ENCODE measurements at places on chromosomes 11 and 22.

DNA sequence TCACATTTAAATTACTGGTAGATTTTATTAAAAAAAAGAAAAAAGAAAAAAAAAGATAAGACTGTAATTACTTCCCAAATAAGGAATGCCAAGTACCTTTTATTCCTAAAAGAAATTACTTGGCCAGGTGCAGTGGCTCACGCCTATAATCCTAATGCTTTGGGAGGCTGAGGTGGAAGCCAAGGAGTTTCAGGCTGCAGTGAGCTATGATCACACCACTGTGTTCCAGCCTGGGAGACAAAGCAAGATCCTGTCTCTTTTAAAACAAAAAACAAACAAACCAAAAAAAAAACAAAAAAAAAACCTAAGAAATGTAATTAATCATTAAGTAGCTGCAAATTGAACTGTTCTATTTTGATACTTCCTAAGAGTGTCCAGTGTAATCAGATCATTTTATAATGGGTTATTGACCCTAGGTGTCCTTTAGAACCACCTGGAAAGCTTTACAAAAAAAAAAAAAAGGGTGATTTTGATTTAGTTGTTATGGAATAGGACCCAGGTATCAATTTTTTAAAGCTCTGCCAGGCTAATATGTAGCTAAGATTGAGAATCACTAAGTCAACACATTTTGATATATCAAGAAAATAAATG, 10.8 kb downstream of the LIN7C start:
- DNase-seq, result no peak

GRCh38 chr11:12693094-12693478, 18.9 kb downstream of the TEAD1 start:
- DNase-seq, result peak; percentile 66

GRCh38 chr11:86972734-86973133, 17.5 kb upstream of the FZD4 start:
- DNase-seq, result no peak

GRCh38 chr11:36868380-36868779, 270.3 kb upstream of the RAG2 start:
- DNase-seq, result no peak

DNA sequence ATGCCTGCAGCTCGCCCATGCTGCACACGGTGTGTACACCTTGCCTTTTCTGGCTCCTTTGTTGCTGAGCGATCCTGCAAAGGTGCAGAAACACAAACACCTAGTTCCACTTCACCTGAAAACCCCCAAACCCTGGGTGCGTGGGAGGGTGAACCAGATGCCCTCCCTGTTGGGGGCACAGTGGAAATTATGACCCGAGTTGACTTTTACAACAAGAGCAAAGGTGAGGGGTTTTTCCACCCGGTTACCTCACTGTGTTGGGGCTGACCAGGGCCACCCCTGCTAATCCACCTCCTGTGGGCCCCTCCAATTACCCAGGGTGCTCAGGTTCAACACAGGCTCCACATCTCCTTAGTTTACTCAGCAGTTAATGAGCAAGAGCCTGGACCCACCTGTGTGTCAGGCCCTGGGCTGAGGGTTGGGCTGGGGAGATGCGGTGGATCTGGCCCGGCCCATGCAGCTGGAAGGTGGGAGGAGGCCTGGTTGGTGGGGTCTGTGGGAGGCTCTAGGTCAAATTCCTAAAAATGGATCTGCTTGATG, 42.1 kb downstream of the LRRC32 start:
- DNase-seq, result no peak

- DNase-seq, result no peak
Measured at GRCh38 chr11:27642954-27643353, 57.3 kb downstream of the BDNF start.

DNA sequence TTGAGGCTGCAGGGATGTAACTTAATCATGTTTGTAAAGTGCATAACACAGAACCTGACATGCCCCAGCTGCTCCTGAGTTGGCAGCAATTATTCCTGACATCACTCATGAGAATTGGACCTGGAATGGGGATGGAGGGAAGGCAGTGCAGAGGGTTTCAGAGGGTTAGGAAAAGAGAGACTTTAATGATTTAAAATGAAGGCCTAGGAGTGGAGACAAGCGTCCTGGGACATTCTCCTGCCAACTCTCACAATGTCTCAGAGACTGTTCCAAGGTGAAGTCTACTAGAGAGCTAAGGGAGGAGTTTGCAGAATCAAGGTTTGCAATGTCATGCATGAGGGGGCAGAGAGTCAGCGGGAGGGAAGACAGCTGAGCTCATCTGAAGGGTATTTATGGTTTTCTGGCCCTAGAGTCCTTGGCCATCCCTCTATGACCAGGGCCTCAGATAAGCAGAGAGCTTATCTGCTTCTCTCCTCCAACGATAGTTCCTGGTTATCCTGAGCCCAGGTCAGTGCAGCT, 36.9 kb downstream of the GGTLC2 start:
- DNase-seq, result peak; percentile 45

DNA sequence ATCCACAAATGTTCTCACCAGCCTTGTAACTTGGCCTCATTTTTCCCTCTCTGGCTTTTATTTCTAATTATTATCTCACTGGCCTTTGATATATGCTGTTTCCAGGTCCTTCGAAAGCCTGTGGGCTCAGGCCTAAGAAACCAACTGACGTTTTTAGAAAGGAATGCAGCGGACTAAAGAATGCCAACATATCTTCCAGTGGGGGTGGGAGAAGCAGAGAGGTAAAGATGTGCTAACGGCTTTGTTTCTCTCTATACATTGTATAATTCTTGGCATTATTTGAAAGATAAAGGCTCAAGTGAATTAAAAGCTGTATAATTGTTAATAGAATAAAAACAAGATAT, 28.2 kb downstream of the OR6Q1 start:
- DNase-seq, result no peak

- no peak for DNase-seq
Measured at GRCh38 chr11:111977146-111978027, 40.2 kb downstream of the DIXDC1 start.

DNA sequence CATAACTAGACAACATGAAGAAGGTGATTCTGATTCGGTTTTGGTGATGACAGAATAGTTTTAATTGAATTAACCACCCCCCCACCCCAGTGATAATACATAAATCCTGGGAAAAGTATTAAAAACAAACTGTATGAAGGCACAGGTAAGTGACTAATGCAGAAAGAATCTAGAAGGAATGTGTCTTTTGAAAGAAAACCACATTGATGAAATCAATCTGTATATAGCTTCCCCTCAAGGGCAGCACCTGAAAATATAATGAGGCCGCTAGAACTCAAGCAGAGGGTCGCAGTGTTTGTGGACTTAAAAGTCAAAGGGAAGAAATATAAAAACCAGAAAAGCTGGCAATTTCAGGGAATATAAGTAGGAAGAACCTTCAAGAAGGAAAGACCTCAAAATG, 580.5 kb upstream of the CHORDC1 start:
- no peak for DNase-seq

- peak; percentile 32 for DNase-seq
Measured at GRCh38 chr11:27392278-27393114, 29.5 kb upstream of the CCDC34 start.

GRCh38 chr11:111796696-111797095, 30.5 kb upstream of the PPP2R1B start:
- no peak for DNase-seq

GRCh38 chr11:67584205-67584880, 731 bp downstream of the GSTP1 start:
- DNase-seq, result peak; percentile 56

- no peak for DNase-seq
Measured at GRCh38 chr22:21659864-21660525, 5.8 kb upstream of the PPIL2 start.

DNA sequence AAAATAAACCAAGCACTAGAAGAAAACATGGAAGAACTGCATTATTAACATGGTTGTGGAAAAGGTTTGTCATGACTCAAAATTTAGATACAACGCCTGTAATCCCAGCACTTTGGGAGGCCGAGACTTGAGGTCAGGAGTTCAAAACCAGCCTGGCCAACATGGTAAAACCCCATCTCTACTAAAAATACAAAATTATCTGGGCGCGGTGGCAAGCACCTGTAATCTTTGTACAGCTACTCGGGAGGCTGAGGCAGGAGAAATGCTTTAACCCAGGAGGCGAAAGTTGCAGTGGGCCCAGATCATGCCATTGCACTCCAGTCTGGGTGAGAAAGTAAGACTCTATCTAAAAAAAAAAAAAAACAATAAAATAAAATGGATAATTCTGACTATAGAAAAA, 23.7 kb downstream of the GNB1L start:
- no peak for DNase-seq

- DNase-seq, result no peak
Measured at GRCh38 chr11:10914050-10914449, 56.2 kb upstream of the ZBED5 start.

DNA sequence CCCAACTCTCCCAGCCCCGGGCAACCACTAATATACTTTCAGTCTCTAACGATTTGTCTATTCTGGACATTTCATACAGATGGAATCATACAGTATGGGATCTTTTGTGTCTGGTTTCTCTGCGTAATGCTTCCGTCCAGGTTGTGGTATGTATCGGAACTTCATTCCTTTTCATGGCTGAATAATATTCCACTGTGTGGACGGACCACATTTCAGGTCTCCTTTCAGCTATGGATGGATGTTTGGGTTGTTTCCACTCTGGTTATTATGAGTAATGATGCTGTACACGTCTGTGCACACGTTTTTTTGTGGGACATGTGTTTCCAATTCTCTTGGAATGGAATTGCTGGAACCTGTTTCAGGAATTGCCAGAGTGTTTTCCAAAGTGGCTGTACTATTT, 17.4 kb upstream of the CPT1A start:
- no peak for DNase-seq

GRCh38 chr11:124751391-124751740, 689 bp downstream of the VSIG2 start:
- DNase-seq, result no peak

DNA sequence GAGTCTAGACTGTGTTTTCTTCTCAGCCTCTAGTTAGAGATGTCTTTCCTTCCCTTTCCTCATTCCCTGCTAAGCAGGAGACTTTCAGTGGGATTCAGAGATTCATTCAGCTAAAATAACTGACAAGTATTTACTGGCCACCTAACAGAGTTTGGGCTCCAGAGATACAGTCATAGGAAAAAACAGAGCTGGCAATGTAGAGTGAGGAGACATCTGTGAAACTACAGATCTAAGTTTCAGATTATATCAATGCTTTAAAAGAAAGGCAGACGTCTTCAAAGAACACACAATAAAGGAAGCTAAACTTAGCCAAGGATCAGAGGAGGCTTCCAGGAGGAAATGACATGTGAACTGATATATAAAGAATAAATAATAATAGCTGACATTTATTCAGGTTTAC, 355.6 kb upstream of the DDI1 start:
- no peak for DNase-seq

- no peak for DNase-seq
Measured at GRCh38 chr11:105357764-105358163, 218.2 kb upstream of the CARD18 start.

- no peak for DNase-seq
Measured at GRCh38 chr11:133222425-133223330, 309.6 kb downstream of the OPCML start.

DNA sequence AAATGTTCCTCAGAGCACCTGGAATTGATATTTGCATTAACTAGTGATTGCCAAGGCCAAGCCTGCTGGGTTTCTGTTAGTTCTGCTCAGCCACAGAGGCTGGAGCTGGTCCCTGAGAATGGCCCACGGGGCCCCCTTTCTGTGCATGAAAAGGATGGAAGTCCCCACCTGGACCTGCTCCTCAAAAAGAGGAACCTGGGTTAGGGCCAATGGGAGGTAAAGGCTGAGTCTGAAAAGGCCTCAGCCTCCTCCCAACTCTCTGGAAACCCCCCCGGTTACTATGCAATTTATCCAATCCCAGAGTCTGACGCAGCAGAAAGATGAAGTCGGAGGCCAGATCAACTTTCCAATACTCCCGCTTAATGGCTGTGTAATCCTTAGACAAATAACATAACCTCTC, 6.8 kb upstream of the CREB3L1 start:
- DNase-seq, result no peak

GRCh38 chr22:30280505-30280904, 8.8 kb downstream of the CASTOR1 start:
- DNase-seq, result no peak
